ENCODE measurements at places on chromosomes 5 and 9. TPM values are rescaled to one million over a fixed set of nuclear protein-coding genes. Genes with fewer than 3 reads are reported as not detected.

GRCh38 chr5:91420879-91421278 is 37.8 kb upstream of the ARRDC3 start:
- no peak for DNase-seq

GRCh38 chr9:38315085-38315595 is 77.4 kb upstream of the ALDH1B1 start:
- DNase-seq: peak; percentile 43

DNA sequence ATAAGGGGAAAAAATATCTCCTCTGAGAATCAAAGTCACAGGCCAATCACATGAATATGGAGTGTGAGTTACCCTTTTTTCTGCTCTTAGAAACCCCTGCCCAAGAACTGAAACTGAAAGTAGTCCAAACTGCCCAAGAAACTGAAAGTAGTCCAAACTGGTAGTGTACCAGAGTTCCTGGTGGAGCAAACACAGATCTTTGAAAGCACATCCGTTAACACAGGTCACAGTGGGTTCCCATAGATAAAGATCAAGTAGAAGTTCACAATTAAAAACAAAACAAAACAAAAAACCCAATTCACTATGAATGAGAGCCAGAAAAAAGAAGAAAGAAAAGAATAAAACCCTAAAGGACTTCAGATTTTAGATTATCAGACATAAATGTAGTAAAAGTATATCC is 332.4 kb upstream of the EFNA5 start:
- DNase-seq: no peak

MED10 gene
- total RNA-seq: 15.5 TPM

Data from body of pancreas (tissue), 4 donors.